ENCODE measurements at places on chromosomes 2 and 18.

DNA sequence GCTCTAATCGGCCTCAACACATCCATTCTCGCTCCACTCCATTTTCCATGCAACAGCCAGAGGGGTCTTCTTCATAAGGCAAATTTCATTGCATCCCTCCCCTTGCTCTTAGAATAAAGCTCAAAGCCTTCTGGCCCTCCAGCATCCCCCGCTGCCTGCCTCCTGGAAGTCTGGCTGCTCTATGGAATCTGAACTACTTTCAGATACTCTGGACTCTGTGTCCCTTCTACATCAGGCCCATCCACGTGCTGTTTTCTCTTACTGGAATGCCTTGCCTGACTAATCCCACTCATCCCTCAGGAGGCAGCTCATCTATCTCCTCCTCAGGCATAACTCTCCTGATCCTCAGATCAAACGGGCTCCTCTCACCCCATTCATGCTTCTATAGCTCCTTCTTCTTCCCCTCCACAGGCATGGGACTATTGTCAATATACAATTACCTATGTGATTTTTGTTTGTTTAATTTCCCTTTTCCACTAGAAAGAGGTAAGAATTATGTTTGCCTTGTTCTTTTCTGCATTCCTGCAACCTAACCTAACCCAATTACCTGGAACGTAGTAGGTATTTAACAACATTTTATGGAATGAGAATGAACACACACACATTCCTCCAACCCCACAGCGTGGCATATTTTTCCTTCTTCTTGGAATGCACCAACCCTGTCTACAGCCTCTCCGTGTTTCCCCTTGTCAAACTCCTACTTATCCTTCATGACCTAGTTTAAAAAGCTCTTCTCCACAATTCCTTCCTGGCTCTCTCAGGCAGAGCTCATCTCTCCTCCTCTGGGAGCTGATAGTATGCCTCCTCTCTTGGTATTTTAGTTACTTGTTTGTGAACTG lies 49.5 kb downstream of the LBH start:
- no peak for DNase-seq

- no peak for DNase-seq
Measured at GRCh38 chr2:15760232-15760910, 168.7 kb downstream of the DDX1 start.

- DNase-seq, result peak; percentile 41
Measured at GRCh38 chr2:230312638-230313037, 14.4 kb upstream of the SP140L start.

DNA sequence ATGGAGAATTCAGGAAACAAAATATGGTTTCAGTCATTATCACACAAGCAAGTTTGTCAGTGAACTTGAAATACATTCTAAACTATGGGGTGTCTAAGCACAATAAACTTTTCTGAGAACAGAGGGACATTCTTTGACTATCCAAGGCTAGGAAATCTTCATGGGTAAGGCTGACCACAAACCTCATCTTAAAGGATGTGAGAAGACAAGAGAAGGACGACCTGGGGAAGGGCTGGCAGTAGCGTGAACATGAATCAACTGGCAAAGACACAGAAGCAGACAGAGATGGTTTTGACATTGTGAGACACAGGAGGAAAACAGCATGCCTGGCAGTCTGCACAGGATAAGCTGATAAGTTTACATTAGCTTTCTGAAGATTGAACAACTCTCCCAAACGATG lies 752.4 kb upstream of the SLC8A1 start:
- DNase-seq, result no peak
